ENCODE measurements at places on chromosomes 1 and 21.

DNA sequence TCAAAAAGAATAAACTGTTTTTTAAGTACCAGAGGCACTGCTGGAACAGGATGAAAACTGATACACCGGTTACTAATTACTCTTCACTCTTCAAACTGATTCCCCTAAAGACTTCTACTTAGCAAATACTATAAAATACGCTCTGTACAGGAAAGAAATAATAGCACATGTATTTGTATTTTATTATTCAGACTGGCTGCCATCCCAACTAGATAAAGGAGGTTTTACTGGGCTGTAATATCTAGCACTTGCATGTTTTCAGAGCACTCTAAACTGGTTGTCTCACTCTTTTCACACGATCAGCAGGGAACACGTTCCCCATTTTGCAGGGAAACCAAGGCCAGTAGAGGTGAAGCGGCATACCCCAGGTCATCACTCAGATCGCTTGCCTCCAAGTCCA lies 9.2 kb downstream of the SMIM12 start:
- no peak for DNase-seq

GRCh38 chr1:225529726-225530125 lies 101.9 kb upstream of the LBR start:
- no peak for DNase-seq

DNA sequence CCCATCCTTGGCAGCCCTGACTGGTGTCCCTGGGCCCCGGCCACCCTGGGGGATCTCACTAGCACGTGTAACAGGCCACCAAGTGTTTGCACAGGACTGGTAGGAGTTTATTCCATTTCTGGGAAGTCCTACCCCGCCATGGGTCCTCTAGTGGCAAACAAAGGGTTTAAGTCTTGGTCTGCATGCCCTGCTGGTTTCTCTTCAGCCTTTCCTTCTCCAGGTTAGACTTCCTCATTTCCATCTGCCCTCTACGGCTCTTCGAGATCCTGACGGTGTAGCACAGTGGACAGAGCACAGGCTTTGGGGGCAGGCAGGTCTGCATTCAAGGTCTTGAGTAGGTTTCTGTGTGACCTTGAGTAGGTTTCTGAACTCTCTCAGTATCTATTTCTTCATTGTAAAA lies 2.8 kb downstream of the AGTRAP start:
- DNase-seq, result no peak

GRCh38 chr1:212070720-212071302 lies 35.3 kb downstream of the DTL start:
- no peak for DNase-seq

- DNase-seq, result no peak
Observed at GRCh38 chr1:205170532-205171269, 40.8 kb downstream of the DSTYK start.
